ENCODE measurements at places on chromosomes 1 and 21.

GRCh38 chr1:197920414-197921117 is 3.4 kb downstream of the LHX9 start:
- DNase-seq: no peak

DNA sequence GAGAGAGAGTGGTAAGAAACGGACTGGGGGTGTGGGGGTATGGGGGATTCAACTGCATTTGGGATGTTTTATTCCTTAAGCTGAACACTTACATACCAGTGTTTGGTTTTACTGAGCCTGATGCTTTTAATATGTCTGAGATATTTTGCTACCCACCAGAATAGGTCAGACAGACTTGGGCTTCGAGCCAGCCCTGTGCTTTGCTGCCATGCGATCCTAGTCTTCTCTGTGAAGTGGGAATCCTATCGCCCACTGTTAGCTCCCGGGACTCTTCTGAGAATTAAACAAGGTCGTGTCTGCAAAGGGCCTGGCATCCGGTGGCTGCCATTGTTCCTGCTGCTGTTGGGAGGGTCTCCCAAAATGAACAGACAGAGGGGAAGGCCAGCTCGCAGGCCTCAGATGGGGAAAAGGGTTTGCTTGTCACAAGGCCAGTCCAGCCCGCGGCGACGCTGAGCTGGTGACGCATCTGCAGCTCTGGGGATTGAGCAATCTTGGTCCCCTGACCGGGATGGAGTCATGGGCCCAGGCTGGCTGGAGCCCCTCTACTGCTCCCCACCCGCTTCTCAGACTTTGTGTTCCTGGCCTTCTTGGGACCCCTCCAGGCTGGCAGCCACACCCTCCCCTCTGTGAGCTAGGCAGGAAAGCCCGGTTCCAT is 26.9 kb upstream of the ECE1 start:
- DNase-seq: peak; percentile 95

GRCh38 chr21:39852021-39852721 is 15.1 kb upstream of the PCP4 start:
- DNase-seq: peak; percentile 58

- DNase-seq: no peak
Observed at GRCh38 chr1:155254228-155254713, 1.0 kb downstream of the ENTREP3 start.

DNA sequence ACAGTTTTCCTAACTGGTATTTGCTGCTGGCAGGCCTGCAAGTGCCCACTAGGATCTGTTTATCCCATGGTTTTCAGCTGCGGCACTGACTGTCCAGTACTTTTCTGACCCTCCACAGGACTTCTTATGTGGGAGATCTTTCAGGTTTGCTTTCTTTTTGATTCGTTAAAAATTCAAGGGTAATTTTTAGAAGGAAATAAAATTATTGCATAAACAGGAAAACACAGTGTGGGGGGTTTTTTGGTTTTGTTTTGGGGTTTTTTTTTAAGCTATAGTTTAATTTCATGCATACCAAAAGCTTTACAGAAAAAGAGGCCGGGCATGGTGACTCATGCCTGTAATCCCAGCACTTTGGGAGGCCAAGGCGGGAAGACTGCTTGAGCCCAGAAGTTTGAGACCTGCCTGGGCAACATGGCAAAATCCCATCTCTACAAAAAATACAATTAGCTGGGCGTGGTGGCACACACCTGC is 3.6 kb downstream of the NIBAN1 start:
- DNase-seq: no peak

DNA sequence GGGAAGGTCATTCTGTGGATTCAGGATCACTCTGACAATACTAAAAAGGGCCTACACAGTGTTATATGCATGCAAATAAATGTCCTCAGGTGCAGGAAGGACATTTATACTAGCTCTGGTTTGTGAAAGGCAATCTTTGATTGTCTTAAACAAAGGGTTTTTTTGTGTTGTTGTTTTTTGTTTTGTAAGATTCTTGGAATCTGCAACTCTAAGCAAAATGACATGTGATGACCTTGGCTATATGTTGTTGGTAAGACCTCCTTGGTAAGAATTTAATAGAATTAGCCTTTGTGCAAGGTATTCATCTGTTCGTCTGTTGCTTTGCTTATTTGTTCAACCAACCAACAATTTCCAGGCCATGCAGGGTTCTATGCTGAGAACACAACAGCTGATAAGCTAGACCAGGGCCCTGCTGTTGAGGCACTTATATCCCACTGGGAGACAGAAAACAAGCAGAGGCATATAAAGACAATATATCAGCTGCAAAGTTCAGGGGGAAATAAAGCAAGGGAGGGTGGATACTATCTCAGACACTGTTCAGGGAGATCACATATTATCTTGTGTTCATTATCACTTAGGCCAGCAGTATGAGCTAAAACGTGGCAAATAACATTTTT is 60.3 kb downstream of the FH start:
- no peak for DNase-seq

- no peak for DNase-seq
Observed at GRCh38 chr1:10939654-10940450, 72.6 kb upstream of the TARDBP start.

- no peak for DNase-seq
Observed at GRCh38 chr1:3924825-3925220, 24.8 kb upstream of the C1orf174 start.

DNA sequence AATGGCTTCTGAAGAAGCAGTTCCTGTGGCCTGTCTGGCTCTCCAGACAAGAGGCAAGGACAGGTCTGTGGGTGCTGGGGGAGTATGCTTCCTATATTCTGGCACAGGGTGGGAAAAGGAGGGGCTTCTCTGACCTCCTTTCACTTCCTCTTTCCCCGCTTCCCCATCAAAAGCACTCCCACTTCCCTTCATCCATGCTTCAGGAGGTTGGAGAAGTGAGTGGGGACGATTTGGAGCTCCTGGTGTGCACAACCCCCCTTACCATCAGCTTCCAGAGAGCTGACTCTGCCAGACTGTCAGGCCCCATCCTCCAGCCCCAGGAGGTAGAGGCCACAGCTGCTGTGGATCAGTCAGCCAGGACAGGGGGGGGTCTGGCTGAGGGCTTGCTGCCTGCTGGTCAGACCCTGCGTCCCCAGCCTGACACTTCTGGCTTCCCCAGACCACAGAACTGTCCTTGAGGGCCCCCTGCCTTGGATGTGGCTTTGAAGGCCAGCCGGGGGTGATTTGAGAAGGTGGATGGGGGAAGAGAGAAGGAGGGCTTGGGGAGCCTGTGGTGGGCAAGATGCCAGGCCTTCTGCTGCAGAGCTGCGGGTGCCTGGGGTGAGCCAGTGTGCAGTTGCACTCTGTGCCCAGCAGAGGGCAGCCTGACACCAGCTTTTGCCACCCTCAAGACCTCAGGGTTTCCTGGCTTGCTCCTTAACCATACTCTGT is 21.5 kb upstream of the TMEM222 start:
- no peak for DNase-seq

- no peak for DNase-seq
Observed at GRCh38 chr1:95953015-95953414, 719.0 kb downstream of the RWDD3 start.

GRCh38 chr1:176795929-176796328 is 333.0 kb downstream of the PAPPA2 start:
- DNase-seq: no peak

DNA sequence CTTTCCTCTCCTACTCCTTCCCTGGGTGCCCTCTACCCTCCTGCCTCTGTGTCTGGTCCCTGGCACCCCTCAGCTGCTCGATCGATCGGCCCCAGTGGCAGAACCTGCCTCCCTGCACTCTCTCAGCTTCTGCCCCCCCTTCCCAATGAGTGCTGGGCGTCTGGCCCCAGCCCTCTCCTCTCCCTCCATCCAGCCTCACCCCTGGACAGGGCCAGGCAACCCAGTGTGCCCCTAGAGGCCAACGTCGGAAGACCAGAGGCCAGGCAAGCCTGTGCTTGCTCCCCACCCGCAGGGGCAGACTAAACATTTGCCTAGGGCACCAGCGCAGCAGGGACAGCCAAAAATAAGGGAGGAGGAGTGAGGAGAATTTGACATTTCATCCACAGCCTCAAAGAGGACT is 43.5 kb downstream of the LGR6 start:
- no peak for DNase-seq

DNA sequence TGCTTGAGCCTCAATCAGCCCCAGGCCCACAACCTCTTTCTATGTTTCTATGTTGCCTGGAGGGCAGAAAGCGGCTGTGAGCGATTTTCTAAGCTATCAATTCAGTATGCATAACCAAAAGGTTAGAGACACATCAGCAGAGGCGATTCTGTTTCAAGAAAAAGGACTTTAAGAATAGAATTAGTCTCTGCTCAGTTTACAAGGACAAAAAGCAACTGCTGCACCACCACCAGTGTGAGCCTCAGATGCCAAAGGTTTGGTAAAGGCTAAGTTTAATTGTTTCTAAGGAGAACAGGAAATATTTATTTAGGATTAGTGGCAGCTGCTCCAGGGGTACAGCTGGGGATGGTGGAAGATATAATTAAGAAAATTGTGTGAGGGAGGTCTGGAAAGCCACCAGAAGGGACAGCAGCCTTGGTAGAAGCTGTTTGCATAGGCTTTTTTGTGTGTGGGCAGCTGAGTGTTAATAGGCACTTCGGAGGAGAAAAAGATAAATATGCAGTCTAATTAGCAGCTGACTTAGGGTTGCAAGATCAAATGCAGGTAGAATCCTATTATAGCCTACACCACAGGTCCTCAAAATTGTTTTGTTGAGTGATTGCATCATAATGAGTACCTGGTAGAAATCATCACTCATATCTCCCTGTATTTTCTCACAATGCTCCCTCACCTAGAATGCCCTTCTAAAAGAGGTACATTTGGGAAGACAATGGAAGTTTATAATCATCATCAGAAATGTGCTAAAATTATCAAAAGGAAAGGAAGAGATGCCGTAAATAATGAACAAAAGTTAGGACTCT is 35.8 kb downstream of the ZC3H11B start:
- DNase-seq: no peak

GRCh38 chr1:89356658-89357400 is 7.0 kb upstream of the GBP6 start:
- DNase-seq: no peak

- no peak for DNase-seq
Observed at GRCh38 chr21:25640943-25641292, 1.9 kb downstream of the JAM2 start.

DNA sequence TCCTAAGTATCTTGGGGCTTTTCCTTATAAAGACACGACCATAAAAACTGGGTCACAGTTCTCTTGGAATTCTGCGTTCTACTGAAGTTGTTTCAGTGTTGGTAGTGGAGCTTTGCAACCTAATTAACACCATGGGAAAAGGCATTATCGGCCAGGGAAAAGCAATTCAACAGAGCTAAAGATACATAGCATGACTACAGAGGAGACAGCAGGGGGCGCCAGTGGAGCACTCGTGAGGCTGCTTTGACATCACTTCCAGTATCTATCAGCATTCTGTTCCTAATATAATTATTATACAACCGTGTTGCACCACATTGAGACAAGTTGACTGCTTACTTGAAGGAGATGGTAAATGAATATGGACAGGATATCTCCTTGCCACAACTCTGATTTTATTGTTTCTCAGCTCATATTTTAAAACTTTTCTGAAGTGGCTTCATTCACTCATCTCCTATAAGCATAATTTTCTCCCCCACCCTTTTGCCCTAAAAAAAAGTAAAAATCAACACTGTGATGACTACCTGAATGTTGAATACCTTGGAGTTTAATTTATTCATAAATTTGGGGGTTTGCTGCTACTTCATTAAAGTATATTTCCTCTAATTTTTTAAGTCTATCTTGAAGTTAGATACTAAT is 39.4 kb downstream of the ZP4 start:
- no peak for DNase-seq

DNA sequence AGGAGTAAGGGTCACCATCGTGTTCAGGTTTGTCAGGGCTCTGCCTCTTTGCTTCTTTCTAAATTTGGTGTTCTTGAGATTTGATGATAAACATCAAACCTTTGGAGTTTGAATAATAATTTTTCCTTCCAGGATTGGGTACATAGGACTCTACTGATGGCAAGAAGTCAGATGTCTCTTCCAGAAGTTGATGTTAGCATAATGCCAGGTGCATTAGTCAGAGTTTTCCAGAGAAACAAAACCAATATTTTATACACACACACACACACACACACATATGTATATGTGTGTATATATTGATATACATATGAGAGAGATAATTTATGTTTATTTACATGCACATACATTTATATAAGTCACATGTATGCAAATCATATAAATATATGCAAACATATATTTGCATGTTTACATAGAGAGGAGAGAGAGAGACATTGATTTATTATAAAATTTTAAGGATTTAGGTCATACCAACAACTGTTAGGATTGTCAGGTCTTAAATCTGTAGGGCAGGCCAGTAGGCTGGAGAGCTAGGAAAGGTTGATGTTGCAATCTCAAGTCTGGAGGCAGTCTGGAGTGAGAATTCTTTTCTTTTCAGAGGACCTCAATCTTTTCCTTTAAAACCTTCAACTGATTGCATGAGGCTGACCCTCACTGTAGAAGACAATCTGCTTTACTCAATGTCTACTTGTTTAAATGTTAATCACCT is 199.2 kb downstream of the HLX start:
- no peak for DNase-seq

DNA sequence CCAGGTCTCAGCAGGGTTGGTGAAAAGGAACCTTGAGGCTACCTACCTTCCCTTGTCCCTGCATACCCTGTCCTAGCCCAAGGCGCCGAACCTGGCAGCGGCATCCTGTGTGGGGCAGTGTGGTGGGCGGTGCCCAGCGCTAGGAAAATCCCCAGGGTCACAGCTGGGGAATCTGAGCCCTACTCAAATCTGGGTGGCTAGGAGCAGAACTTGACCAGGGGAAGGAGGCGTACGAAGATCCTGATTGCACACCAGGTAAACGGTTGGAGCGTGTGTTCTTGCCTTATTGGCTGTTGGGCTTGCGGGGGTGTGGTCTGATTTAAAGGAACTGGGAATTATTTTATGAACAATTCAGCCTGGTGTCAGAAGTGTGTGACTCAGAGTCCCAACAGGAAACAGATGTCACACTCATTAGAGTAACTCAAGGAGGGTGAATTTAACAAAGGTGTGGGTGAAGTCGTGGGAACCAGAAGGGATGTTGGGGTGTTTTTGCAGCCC is 118.6 kb downstream of the LRIG2 start:
- DNase-seq: no peak

DNA sequence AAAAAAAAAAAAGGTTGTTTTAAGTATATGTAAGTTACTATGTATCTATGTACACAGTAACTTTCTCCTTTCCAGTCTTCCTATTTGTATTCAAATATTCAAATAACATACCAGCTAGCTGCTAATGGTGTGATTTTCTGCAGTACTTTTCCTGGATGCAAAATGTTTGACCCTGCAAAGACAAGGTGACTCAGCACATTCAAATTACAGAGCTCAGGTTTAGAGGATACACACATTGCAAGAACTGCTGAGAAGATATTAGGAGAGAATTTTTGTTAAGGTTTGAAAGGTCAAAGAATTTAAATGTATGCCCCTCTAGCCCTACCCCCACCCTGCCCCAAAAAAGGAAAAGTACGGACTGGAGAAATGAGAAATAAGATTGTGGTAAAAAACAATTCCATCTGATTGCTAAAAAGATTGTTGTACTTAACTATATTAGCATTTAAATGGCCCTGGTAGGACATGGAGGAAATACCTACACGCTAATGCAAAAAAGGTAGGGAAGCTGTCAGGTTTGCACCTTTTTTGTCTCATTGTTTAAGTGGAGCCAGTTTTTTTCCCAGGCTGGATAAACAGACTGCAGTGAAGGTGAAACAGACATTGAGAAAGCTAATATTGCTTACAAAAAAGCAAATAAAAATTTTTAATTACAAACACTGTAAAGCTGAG is 45.6 kb downstream of the ZNF281 start:
- DNase-seq: no peak

GRCh38 chr1:42784547-42784945 is 245 bp upstream of the TMEM269 start:
- no peak for DNase-seq

Data from vagina (tissue), 2 donors.